Suppressor macrophage (primary cell): ENCODE measurements at places on chromosomes 3 and 15.
A peak's percentile ranks its signal among the peaks of the same experiment; 100 is the strongest.

DNA sequence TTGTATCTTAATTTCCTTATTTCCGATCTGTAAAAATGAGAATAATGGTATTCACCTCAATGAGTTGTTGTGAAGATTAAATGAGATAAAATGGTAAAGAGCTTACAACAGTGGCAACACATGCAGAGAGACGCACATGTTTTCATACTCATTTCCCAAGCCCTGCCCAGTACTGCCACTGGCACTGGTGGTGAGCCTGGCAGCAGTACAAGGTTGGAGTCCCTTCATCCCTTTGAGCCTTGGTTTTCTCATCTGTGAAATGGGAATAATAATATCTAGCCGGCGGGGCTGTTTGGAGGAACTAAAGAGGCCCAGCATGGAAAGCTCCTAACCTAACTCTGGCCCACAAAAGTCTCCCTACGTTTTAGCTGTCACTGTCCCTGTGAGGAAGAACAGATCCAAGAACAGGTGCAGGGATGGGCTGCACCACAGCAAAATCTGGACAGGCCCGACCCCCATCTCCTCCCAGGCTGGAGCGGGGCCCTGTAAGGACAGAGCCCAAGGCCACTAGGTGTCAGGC, 866 bp upstream of the CD276 start:
- DNase-seq: no peak

GRCh38 chr15:81025721-81026370, 25.1 kb downstream of the TLNRD1 start:
- DNase-seq: no peak

GRCh38 chr15:41281236-41281635, 50.2 kb downstream of the CHP1 start:
- DNase-seq: no peak

DNA sequence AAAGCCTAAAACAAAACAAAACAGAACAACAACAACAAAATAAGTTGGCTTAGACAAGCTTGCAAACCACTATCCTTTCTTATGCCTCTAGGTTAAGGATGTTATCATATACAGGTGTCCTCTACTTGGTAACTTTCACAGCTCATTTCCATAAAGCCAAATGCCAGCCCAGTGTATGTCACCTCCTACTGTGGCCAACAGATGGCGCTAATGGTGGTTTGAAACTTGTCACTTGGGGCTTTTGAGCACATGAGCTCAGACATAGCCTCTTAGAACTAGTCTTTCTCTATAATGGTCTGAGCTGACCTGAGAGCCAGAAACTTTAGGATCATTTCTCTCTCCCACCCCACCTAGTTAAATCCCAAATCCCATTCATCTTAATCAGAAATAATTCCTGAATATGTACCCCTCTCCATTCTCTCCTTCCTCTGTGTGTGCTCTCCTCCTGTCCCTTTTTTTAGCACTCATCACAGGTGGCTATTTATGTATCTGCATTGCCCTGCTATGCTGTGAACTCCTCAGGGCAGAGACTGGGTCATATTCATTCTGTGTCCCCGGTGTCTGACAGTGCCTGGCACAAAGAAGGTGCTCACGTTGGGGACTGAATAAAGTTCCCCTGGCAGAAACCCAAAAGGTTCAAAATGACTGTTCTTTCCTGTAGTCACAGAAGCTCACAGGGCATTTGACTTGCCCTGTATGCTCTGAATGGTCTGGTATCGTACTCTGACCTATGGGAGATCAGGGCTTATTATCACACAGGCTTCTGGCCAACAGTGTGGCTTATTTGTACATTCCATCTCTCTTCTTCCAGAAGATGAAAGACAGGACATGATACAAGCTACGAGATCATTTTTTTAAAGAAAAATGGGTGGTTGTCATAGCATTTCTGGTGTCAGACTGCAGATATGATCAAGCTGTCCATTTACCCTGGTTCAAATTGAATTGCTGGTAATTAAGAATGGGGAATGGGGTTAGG, 319.3 kb upstream of the AZI2 start:
- peak; percentile 57 for DNase-seq

DNA sequence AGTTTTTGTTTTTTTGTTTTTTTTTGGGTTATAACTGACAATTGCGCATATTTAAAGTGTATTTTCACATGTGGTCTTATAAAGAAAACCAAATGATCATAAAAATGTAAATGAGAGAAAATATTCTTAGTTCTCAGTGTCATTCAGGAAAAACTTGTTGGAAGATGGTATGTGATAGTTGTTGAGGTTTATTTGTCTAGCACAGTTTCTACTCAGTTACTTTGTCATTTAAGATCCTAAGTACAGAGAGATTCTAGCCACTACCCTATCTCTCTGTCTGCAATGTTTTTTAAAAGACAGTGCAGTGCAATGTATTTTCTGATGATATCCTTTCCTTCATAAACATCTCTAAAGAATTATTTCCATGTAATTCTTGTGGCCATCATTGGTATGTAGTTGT, 46.1 kb downstream of the AKAP13 start:
- no peak for DNase-seq

GRCh38 chr3:8705575-8705974, 28.0 kb upstream of the CAV3 start:
- no peak for DNase-seq

DNA sequence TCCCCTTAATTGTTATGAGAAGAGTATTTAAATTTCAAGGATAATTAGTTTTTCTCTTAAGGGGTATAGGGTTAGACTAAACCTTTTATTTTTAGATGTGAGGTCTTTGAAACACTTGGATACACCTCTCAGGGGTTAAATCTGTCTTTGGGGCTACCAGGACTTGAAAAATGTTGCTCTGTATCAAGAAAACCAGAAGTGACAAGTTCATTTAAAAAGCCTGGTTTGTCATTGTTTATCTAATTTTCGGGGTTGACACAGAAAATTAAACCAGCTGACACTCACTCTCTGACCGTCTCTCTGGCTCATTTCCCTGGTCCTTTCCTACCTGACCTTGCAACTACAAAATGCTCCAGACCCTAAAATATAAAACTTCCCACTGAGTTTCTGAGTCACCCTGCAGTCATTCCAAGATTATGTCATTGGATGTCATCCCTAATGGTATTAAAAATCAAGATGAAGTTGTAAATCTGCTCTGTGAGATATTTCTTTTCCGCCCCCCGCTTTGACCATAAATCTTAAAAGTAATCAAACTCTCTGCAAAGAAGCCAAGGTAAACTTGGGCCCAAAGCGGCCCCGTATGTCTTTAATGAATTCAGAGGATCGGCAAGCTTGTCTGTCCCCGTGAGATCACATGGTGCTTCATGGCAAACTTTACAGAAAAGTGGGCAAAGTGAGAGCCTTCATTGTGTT, 32.9 kb upstream of the SKOR1 start:
- no peak for DNase-seq

GRCh38 chr15:69976366-69976994, 121.2 kb downstream of the TLE3 start:
- DNase-seq: peak; percentile 77

DNA sequence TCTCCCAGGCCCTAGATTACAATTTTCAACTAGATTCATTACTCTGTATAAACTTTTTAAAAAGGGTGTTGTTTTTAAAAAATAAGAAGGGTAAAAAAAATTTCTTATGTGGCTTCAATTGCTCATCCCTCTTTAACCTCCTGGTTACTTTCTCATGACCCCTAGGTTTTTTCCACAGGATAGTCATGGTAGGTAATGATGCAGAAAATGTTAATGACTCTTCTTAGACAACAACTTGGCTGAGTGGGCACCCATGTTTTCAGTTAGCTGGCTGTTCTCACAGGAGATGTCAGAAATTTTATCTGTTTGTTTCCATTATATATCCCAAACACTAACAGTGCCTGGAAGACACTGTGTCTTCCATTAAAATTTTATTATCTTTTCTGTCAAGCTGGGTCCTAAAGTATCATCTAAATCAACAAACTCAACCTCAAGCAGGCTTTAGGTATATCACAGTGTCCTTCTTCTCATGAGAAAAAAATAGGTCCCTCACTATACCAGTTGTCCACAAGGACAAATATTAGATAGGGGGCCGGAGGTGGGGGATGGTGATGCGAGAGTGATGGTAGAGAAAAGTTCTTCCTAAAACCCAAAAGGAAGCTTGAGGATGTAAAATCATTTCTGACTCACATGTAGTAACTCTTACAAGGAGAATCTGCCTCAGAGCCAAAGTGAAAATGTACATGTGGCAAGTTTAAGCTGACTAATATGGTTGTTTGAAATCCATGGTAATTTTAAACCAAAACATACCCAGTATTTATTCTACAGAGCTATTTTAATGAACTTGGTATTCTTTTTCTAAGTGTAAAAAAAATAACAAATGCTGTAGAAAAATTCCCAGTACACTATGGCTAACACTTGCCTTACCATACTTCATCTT, 43.3 kb downstream of the PLOD2 start:
- no peak for DNase-seq

- peak; percentile 37 for DNase-seq
Measured at GRCh38 chr3:27315003-27315402, 54.2 kb downstream of the NEK10 start.

- DNase-seq: peak; percentile 44
Measured at GRCh38 chr15:28975766-28976179, 90.0 kb downstream of the APBA2 start.

- DNase-seq: no peak
Measured at GRCh38 chr15:42890161-42890913, 30.2 kb downstream of the TTBK2 start.

DNA sequence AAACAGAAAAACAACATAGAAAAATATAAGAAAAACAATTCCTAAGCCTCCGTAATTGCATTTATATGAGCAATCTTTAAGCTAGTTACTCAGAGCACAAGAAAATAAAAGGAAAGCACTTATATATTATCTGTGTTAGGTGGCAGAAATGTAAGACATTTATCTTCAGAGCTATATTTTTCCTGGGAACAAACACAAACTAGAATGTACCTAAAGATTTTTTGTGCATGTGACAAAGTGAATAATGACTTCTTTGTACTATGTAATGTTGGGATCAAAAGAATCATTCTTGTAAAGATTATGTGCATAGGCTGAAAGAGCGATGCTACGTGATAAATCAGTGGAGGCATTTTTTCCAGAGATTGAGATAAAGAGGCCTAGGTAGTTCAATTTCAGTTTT, 111.3 kb upstream of the GMNC start:
- no peak for DNase-seq

DNA sequence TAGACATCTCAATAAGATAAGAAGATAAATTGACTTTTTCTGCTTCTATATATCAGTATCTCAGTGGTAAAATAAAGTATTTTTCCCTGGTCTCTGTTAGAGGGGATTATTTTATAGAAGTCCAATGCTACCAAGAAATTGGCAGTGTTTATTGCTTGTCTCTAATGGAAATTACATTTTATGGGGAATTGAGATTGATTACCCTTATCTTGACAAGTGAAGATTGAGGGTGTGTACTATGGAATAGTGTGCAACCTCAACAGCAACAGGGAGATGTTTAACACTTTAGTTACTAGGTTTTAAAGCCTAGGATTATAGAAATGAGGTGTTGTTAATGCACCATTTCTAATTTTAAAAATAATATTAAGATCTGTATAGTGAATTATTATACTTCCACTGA, 154.8 kb upstream of the ROBO1 start:
- no peak for DNase-seq

- no peak for DNase-seq
Measured at GRCh38 chr15:85454403-85454802, 74.0 kb downstream of the AKAP13 start.

DNA sequence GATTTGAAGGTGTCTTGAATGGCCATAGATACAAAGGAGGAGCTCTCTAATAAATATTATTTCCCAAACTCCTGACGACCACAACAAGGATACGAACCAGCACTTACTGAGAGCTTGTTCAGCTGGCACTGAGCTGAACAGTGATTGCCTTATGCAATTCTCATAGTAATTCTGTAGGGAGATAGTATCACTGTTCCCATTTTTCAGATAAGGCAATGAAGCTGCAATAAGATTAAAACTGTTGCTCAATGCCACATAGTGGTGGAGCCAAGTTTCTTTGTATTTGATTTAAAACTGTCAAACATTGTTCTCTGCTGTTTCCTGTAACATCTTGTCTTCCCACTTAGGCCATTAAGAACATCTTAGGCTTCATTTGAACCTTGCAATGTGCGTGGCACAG, 163.9 kb downstream of the RPLP1 start:
- DNase-seq: no peak

DNA sequence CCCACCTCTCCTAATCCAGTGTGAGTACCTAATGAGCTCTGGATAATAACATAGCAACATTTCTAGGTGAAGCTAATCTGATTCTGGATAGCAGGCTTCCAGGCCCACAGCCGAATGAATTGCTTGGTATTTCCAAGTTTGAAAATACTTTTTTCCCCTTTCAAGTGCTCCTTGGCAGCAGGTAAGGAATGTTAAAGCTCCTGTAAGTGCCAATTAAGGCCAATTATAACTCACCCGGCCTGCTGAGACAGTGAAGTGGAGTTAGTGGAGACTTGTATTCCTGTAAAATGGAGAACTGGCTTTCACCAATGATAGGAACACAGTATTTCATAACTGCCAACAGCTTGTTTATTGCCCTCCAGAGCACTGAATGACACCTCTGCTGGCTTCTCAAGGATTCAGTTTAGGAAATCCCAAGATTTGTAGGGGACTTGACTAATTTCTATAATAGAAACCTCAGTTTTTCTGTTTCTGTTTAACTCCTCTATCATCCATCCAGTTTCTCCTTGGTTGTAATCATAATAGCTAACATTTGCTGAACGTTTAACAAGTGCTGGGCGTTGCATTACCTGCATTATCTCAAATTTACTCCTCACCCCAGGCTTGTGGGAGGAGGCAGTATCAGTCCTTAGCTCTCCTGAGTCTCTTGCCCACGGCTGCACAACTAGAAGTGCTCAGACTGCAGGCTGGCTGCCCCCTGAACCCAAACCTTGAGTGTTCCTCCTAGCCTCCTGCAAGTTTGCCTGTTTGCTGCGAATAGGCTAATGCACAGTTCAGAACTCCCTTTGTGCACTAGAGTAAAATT, 52.7 kb upstream of the SCAANT1 start:
- peak; percentile 35 for DNase-seq

DNA sequence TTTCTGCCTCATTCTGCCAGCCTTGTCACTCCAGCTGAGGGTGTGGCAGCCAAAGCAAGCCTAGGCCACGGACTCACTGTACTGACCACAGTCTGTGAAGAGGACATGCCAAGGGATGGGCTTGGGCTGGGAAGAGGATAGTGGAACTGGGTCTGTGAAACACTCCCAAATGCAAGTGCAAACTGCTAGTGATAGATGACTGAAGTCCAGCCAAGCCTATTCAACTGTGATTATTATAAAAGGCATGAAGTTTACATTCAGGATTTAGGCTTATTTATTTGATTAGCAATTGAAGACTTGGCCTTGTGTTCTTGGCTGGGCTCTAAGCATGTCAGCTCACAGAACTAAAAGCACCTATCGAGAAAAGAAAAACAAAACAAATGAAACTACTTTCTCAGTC, 84.9 kb upstream of the UBE2E1 start:
- DNase-seq: no peak

DNA sequence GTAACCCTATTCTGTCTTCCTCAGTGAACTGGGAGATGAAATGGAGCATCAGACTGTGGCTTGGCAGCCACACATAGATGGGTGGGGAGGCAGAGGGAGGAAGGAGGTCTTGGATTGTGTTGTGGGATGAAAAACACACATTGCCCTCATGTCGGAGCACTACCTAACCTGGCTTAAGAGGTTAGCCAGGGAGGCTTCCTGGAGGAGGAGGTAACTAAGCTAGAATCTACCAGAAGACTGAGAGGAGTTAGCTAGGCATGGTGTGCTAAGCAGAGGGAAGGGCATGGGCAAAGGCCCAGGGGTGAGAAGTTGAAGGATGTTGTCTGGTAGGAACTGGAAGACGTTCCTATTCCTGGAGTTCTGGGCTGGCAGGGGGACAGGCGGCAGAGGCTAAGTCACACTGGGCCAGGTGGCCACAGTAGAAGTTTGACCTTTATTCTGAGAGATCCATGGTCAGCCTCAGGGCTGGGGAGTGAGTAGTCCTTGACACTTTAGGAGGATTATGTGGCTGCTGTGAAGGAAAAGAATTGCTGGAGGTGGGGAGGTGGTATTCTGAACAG, 7.7 kb upstream of the PRKCD start:
- DNase-seq: no peak
